ENCODE measurements at places on chromosomes 5 and 9. TPM values are rescaled to one million over a fixed set of nuclear protein-coding genes. Genes with fewer than 3 reads are reported as not detected.

PLCXD3 gene
- total RNA-seq = 0.48 TPM

PRUNE2 gene
- 0.41 TPM for total RNA-seq

ASPN gene
- total RNA-seq = not detected

PCDHGC4 gene
- total RNA-seq = 0.62 TPM

GABRP gene
- total RNA-seq = 0.14 TPM

TTC33 gene
- 13.8 TPM for total RNA-seq

GADD45G gene
- 0.41 TPM for total RNA-seq

FBXO10 gene
- 13.2 TPM for total RNA-seq

KLF9 gene
- total RNA-seq = 11.0 TPM

PCDHA1 gene
- not detected for total RNA-seq

TRAF1 gene
- 13.2 TPM for total RNA-seq

GRXCR2 gene
- total RNA-seq = not detected

CCNO gene
- 1.3 TPM for total RNA-seq

PLK2 gene
- total RNA-seq = 343 TPM

GRAMD2B gene
- 44.2 TPM for total RNA-seq

EEIG1 gene
- total RNA-seq = 16.5 TPM
